Kidney (tissue), 22 donors: ENCODE measurements at places on chromosomes 12 and 14. TPM values are rescaled to one million over a fixed set of nuclear protein-coding genes. Genes with fewer than 3 reads are reported as not detected.

TAS2R10 gene
- polyA plus RNA-seq: not detected

DHH gene
- polyA plus RNA-seq: 0.54 TPM

LRRC23 gene
- polyA plus RNA-seq: 19.7 TPM

SLC35F4 gene
- polyA plus RNA-seq: 0.30 TPM

CCDC38 gene
- polyA plus RNA-seq: not detected

TMEM117 gene
- polyA plus RNA-seq: 5.9 TPM

RAD9B gene
- 0.17 TPM for polyA plus RNA-seq

LRRK2 gene
- 8.6 TPM for polyA plus RNA-seq

CD4 gene
- 12.2 TPM for polyA plus RNA-seq

PRR13 gene
- polyA plus RNA-seq: 889 TPM

AVPR1A gene
- 4.5 TPM for polyA plus RNA-seq

TSHR gene
- polyA plus RNA-seq: not detected

TAS2R31 gene
- not detected for polyA plus RNA-seq

TMEM233 gene
- 1.4 TPM for polyA plus RNA-seq

FZD10 gene
- 0.11 TPM for polyA plus RNA-seq
